ENCODE measurements at places on chromosomes 4 and X.

DNA sequence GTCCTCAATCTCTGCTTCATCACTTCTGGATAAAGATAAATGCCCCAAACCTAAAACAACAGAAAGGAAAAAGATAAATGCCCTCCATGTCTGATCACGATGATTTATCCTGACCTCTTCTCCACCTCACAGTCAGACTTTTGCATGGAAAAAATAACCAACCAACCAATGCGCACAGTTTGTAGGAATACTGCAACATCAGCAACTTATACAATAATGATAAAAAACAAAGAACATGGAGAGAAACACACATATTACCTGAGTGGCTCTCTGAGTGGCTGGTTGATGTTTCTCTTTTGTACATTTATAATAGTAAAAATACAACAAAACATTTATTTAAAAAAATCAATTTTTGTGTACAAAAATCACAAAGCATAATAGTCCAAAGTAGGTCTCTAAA, 93.0 kb upstream of the PUDP start:
- DNase-seq: no peak

DNA sequence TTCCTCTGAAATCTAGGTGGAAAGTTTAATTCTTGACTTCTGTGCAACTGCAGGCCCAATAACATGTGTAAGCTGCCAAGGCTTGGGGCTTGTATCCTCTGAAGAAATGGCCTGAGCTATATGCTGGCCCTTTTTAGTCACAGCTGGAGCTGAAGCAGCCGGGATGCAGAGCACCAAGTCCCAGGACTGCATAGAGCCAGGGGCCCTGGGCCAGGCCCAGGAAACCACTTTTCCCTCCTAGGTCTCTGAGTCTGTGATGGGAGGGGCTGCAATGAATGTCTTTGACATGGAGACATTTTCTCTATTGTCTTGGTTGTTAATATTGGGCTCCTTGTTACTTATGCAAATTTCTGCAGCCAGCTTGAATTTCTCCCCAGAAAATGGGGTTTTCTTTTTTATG, 588.5 kb downstream of the CENPC start:
- DNase-seq: no peak

- no peak for DNase-seq
Observed at GRCh38 chrX:131739823-131740222, 195.9 kb downstream of the OR13H1 start.

DNA sequence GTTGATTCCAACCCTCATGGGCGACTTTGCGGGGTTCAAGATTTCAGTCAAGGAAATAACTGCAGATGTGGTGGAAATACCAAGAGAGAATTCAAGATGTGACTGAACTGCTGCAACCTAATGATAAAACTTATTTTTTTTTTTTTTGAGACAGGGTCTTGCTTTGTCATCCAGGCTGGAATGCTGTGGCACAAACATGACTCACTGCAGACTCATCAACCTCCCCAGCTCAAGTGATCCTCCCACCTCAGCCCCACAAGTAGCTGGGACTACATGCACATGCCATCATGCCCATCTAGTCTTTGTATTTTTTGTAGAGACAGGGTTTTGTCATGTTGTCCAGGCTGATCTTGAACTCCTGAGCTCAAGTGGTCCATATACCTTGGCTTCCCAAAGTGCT, 19.5 kb upstream of the WDFY3 start:
- no peak for DNase-seq

- DNase-seq: no peak
Observed at GRCh38 chrX:110142096-110142495, 139.2 kb downstream of the TMEM164 start.

DNA sequence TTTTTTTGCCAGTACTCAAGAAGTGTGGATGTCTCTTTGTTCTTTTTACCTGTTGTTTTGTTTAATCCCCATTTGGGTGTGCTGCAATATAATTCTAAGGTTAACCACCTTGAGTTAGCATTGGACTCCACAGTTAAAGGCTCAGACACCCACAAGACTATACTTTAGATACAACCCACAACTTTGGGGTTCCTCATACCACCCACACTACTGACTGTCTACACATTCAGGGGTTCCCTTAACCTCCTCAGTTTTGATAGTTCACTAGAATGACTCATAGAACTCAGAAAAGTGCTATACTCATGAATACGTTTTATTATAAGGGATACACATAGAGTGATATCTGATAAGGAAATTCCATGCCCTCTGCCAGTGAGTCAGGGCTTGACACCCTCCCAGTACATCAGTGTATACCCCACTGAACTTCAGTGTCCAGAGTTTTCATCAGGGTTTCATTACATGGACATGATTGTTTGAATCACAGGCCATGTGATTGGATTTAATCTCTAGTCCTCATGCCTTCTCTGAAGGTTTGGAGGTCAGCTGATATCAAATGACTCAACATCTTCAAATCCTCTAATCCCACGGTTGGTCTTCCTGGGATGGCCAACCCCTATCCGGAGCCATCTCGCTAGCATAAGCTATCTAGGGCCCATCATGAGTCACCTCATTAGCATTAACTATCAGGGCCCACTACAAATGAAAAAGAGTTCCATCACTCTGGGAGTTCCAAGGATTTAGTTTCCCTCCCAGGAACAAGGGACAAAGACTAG, 357.7 kb upstream of the EMCN start:
- no peak for DNase-seq

Data from effector CD4-positive, alpha-beta T cell (primary cell).